ENCODE measurements at places on chromosomes 4 and X.

GRCh38 chrX:119996600-119997524 is 53.3 kb upstream of the NKAP start:
- no peak for DNase-seq

- no peak for DNase-seq
Measured at GRCh38 chr4:145153181-145153903, 27.0 kb downstream of the OTUD4 start.

DNA sequence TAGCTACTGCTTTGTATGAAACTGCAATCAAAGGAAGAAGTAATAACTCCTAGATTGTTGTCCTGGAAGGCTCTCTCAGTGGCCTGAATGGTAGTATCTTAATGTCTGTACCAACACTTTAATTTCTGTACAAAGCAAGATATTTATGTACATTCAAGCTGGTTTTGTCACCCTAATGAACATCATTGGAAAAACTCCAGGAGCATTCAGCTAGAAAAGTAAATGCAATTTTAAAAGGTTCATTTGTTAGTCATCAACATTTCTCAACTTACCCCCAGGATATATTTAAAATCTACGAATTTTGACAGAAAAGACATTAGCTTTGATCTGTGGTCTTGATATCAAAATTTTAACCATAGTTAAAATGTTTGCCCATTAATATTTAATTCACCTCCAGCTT is 80.0 kb upstream of the FGF13 start:
- DNase-seq = no peak

DNA sequence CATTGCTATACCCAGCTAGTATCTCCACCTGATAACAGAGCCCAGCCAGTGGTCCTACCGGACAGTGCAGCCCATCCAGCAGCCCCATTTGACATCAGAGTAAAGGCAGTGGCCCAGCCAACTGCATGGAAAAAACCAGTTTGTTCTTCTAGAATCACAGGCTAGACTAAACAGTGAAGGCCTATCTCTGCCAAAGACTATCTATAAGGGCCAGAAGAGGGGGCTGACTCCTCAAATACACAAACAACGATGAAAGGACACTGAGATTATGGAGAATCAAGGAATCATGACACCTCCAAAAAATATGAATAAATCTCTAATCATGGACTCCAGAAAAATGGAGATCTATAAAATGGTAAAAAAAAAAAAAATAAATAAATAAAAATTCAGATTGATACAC is 546.4 kb upstream of the HTR2C start:
- no peak for DNase-seq

DNA sequence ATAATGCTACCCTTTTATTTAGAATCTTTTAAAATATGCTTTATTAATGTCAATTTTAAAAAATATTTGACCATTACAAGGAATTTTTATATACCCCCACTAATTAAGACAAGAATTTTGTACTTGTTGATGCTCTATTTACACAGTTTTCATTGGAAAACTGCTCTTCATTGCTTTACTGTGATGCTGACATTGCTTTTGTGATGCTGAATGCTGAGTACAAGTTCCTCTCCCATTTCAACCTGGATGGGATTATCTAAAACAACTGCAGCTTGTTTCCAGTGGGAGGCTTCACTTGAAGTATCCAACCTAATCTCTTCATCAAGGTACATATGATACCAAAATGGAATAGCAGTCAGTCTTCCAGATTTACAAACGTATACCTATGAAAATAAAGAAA is 21.2 kb downstream of the TMEM184C start:
- no peak for DNase-seq
